ENCODE measurements at places on chromosomes 11 and 22. TPM values are rescaled to one million over a fixed set of nuclear protein-coding genes. Genes with fewer than 3 reads are reported as not detected.

SAA2 gene
- total RNA-seq: 4.1 TPM

DNA sequence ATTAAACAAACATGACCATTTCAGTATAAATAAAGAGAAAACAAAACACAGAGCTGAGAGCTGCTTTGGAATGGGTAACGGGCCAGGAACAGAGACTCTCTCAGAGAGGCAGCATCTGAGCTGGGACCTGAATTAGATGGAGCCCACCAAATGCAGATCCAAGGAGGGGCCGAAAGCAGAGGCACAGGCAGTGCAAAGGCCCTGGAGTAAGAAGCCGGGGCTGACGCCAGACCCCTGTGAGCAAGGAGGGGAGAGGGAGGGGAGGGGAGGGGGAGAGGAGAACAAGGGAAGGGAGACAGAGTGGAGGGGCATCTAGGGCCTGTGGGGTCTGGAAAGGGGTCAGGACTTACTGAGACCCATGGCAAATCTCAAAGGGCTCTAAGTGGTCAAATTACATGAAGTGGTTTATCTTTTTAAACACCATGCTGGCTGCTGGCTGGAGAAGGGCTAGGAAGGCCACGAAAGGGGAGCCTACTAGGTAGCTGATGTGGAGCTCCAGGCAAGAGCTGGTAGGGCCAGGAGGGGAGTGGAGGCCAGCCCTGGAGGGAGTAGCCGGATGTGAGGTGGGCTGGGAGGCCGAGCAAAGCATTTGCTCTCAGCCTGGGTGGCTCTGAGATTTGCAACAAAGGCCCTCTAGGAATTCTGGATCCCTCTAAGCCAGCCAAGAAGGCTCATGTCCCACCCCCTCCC is 3.2 kb downstream of the OSBPL5 start:
- no peaks in the 10 kb centered on the region for H3K36me3 ChIP-seq
- no peak overlapping the region for H3K27ac ChIP-seq
- no peak overlapping the region for H3K4me3 ChIP-seq
- peaks cover 41% of the 10 kb centered on the region for H3K4me1 ChIP-seq
- DNase-seq: peak; percentile 10

MUC2 gene
- total RNA-seq: 0.60 TPM

GRCh38 chr22:34639911-34640310 is 426.0 kb upstream of the ISX start:
- no peaks in the 10 kb centered on the region for H3K36me3 ChIP-seq
- no peak overlapping the region for H3K27ac ChIP-seq
- no peak overlapping the region for H3K4me3 ChIP-seq
- H3K27me3 ChIP-seq: no peaks in the 10 kb centered on the region
- peaks cover 14% of the 10 kb centered on the region for H3K4me1 ChIP-seq
- DNase-seq: no peak

MS4A6A gene
- total RNA-seq: 0.16 TPM

- no peaks in the 10 kb centered on the region for H3K36me3 ChIP-seq
- peak within 1 kb of the TSS; percentile 90 for H3K27ac ChIP-seq
- H3K4me1 ChIP-seq: peaks cover 44% of the 10 kb centered on the region
- H3K27me3 ChIP-seq: no peaks in the 10 kb centered on the region
- DNase-seq: peak; percentile 82
Measured at GRCh38 chr11:22192642-22193347, at the start of gene ANO5. Gene ANO5 (plus strand): TSS chr11:22193085. CDS start chr11:22193493, 408 bp downstream.

GRCh38 chr11:28169816-28170215 is 61.6 kb downstream of the METTL15 start:
- 0 out of 2 replicates have a peak, but pooled peaks cover 3% of the 10 kb centered on the region for H3K4me1 ChIP-seq
- no peak overlapping the region for H3K4me3 ChIP-seq
- H3K27ac ChIP-seq: no peak overlapping the region
- no peak for DNase-seq
- no peaks in the 10 kb centered on the region for H3K27me3 ChIP-seq
- peaks cover 11% of the 10 kb centered on the region for H3K36me3 ChIP-seq

DNA sequence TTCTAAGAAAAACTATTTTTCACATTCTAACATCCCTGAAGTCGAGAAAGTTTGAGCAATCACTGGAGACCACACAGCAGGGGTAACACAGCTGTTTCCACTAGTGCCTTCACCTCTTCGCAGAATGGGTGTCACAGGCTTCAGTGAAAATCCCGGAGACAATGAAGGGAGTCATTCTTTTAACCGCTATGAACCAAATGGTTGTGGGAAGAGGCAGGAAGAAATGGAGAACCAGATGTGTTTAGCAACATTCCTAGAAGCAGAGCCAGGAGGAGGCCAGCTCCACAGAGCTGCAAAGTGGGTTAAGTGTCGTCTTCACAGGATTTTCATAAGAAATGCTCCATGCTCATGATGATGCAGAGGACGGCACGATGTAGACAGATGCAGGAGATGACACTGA is 221.1 kb downstream of the LARGE1 start:
- H3K27me3 ChIP-seq: no peaks in the 10 kb centered on the region
- H3K4me3 ChIP-seq: no peak overlapping the region
- no peaks in the 10 kb centered on the region for H3K4me1 ChIP-seq
- H3K36me3 ChIP-seq: peaks cover 20% of the 10 kb centered on the region

ACRV1 gene
- not detected for total RNA-seq

UCP3 gene
- total RNA-seq: 0.55 TPM

DNA sequence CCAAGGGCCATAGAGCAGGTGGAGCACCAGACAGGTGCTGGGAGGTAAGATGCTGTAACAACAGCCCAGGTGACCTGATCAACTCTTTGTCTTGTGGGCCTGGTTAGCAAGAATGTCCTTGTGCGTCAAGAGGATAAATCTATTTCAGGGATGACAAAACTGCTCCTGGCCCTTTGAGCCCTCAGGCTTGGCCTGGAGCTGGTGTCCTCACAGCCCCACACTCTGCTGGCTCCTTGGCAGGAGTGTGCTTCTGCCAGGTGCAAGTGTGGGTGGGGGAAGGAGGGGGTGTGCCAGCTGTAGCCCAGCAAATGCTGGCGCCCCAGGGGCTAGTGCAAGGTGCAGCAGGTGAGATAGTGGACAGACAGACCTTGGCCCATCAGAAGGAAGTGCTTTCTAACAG is 19.5 kb downstream of the AMPD3 start:
- peaks cover 9% of the 10 kb centered on the region for H3K4me1 ChIP-seq
- H3K36me3 ChIP-seq: no peaks in the 10 kb centered on the region
- DNase-seq: no peak
- H3K4me3 ChIP-seq: no peak overlapping the region
- no peaks in the 10 kb centered on the region for H3K27me3 ChIP-seq
- H3K27ac ChIP-seq: no peak overlapping the region

GRCh38 chr11:61966734-61967115 is 709 bp downstream of the FTH1 start:
- H3K36me3 ChIP-seq: peaks cover 35% of the 10 kb centered on the region
- peak overlapping the region; percentile 80 for H3K27ac ChIP-seq
- no peaks in the 10 kb centered on the region for H3K27me3 ChIP-seq

DNA sequence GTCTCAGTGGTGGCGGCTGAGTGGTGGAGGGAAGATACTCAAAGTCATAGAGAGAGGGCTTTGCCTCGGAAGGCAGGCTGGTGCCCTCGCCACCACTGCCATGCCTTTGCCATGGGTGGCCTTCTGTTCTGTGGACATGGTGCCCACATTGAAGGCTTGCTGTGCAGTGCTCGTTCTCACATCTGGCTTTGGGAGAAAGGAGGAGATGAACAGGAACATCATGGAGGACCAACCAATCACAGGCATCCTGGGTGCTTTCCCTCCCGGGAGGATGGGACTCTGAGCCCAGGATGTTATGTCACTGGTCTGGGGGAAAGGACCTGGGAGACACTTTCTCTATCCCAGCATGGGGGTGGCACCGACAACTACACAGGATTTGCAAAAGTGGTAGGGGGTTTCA is 82.3 kb upstream of the NARS2 start:
- DNase-seq: no peak
- peaks cover 23% of the 10 kb centered on the region for H3K4me1 ChIP-seq
- H3K36me3 ChIP-seq: no peaks in the 10 kb centered on the region
- H3K27ac ChIP-seq: no peak overlapping the region
- no peaks in the 10 kb centered on the region for H3K27me3 ChIP-seq
- no peak overlapping the region for H3K4me3 ChIP-seq

THY1 gene
- total RNA-seq: 376 TPM

DNA sequence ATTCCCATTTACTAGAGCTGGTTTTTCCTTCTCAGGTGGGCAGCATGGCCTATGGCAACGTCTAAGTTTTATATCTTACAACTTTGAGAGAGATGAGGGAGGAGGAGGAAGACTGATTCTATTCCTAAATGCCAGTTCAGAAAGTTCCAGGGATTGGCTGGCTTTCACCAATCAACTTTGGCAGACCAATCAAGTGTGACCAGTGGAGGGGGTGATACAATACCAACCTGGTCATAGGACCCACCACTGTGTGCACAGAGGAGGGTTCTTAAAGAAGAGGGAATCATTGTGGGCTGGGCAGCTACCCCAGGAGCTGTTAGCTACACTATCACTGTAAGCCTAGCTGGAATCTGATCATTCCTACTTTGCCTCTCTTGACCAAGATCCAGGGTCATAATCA is 8.1 kb downstream of the DIXDC1 start:
- no peaks in the 10 kb centered on the region for H3K27me3 ChIP-seq
- no peak overlapping the region for H3K27ac ChIP-seq
- 0 out of 2 replicates have a peak, but pooled peaks cover 2% of the 10 kb centered on the region for H3K36me3 ChIP-seq
- no peak overlapping the region for H3K4me3 ChIP-seq
- DNase-seq: no peak

- H3K4me1 ChIP-seq: no peaks in the 10 kb centered on the region
- H3K27me3 ChIP-seq: no peaks in the 10 kb centered on the region
- no peak for DNase-seq
- H3K27ac ChIP-seq: no peak overlapping the region
Measured at GRCh38 chr11:111213256-111213655, 32.3 kb upstream of the POU2AF2 start.

SCUBE2 gene
- 0.64 TPM for total RNA-seq
